Metanephros (tissue), 2 donors: ENCODE measurements at places on chromosomes 11 and 22. TPM values are rescaled to one million over a fixed set of nuclear protein-coding genes. Genes with fewer than 3 reads are reported as not detected.

DEFB131B gene
- not detected for total RNA-seq

SERPING1 gene
- total RNA-seq = 53.5 TPM

KCNK4 gene
- not detected for total RNA-seq

SMIM35 gene
- not detected for total RNA-seq

PRR33 gene
- total RNA-seq = 1.3 TPM

TBCEL gene
- total RNA-seq = 45.1 TPM

MYEOV gene
- total RNA-seq = 2.0 TPM

DCHS1 gene
- 73.7 TPM for total RNA-seq

CCDC81 gene
- total RNA-seq = 2.6 TPM

JAML gene
- total RNA-seq = 11.2 TPM

MYRF gene
- 12.7 TPM for total RNA-seq

ART1 gene
- total RNA-seq = 3.3 TPM

MB gene
- total RNA-seq = 41.5 TPM

CRYBA4 gene
- not detected for total RNA-seq

OR5P2 gene
- total RNA-seq = 0.18 TPM

INPP5J gene
- 5.0 TPM for total RNA-seq

SCGB2A2 gene
- not detected for total RNA-seq

NTM gene
- 48.6 TPM for total RNA-seq

KDM4E gene
- not detected for total RNA-seq

NRIP3 gene
- 1.3 TPM for total RNA-seq

LYVE1 gene
- 43.6 TPM for total RNA-seq

NCAM1 gene
- total RNA-seq = 102 TPM

HYOU1 gene
- 64.1 TPM for total RNA-seq

TMEM45B gene
- 17.3 TPM for total RNA-seq

HEPN1 gene
- total RNA-seq = not detected

OR52B2 gene
- not detected for total RNA-seq

CDPF1 gene
- total RNA-seq = 19.7 TPM

OR52E6 gene
- not detected for total RNA-seq

OR5D13 gene
- total RNA-seq = not detected

LAYN gene
- total RNA-seq = 7.9 TPM

OMP gene
- total RNA-seq = 1.2 TPM

C2CD2L gene
- 6.9 TPM for total RNA-seq

ADAMTS15 gene
- 98.2 TPM for total RNA-seq

CCDC157 gene
- total RNA-seq = 6.4 TPM

RCOR2 gene
- 4.1 TPM for total RNA-seq

OVOL1 gene
- 15.0 TPM for total RNA-seq
